Activated CD4-positive, alpha-beta T cell treated with anti-CD3 and anti-CD28 coated beads, Interleukin-2, amount 10 ng/mL, durations not matched to agents 7 days and 5 days (primary cell): ENCODE measurements at places on chromosomes 3 and 15.

GRCh38 chr15:42182961-42183360 is 25.1 kb downstream of the VPS39 start:
- H3K27me3 ChIP-seq, result no peaks in the 10 kb centered on the region
- DNase-seq, result no peak
- no peak overlapping the region for H3K4me3 ChIP-seq
- H3K36me3 ChIP-seq, result peaks cover 51% of the 10 kb centered on the region
- no peak overlapping the region for H3K27ac ChIP-seq

DNA sequence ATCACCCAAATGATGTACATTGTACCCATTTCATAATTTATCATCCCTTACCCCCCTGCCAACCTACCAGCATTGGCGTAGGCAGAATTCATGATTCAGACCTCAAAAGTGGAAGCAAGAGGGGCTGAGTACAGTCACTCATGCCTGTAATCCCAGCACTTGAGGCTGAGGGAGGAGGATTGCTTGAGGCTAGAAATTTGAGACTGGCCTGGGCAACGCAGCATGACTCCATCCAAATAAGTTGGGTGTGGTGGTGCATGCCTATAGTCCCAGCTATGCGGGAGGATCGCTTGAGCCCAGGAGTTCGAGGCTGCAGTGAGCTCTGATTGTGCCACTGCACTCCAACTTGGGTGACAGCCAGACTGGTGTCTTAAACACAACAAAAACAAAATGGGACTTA is 10.4 kb downstream of the TTC14 start:
- no peaks in the 10 kb centered on the region for H3K27me3 ChIP-seq
- H3K4me3 ChIP-seq, result no peak overlapping the region
- H3K36me3 ChIP-seq, result peaks cover 49% of the 10 kb centered on the region

GRCh38 chr3:161430307-161430706 is 59.0 kb upstream of the SPTSSB start:
- peaks cover 5% of the 10 kb centered on the region for H3K4me1 ChIP-seq
- no peak overlapping the region for H3K27ac ChIP-seq
- no peak for DNase-seq
- no peak overlapping the region for H3K4me3 ChIP-seq
- H3K27me3 ChIP-seq, result peaks cover 17% of the 10 kb centered on the region

- no peak for DNase-seq
- peaks cover 50% of the 10 kb centered on the region for H3K4me1 ChIP-seq
- peak overlapping the region; percentile 66 for H3K4me3 ChIP-seq
Measured at GRCh38 chr3:9795207-9795606, 2.3 kb downstream of the ARPC4 start.

DNA sequence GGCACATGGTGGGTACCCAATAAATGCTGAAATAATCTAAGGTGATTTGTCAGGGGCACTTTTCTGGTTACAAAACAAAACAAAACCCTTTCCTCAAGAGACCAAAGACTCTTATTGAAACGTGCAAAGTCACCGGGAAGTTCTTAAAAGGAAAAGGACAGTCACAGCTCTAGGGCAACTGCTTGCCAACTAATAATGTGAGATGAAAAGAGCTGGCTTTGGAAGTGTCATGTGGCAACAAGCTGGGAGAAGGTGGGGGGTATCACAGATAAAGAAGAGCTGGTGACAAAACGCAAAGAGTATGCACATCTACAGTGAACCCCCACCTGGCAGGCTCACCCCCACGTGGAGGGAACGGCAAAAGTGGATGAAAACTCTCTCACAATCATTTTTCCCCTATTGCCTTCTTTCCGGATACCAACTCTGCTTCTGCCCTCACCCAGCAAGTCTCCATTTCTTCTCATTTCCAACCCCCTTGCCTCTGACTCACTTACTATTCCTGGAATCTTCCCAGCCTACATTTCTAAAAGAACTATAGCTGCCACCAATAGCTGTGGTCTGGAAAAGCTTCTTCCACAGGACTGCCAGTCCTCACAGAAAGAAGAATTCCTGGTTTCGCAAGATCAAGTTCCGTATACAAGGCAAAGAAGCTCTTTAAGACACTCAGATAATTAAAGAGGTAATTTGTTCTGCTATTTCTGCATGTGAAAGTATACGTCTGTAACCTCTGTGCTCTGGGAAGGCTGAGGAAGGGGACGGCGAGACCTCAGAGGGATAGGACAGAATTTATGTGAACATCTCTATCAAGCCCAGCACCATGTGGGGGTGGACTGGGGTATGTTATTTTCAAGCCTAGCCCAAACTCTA is 21.8 kb upstream of the ANPEP start:
- H3K4me1 ChIP-seq, result peaks cover 12% of the 10 kb centered on the region
- no peak overlapping the region for H3K4me3 ChIP-seq
- peaks cover 23% of the 10 kb centered on the region for H3K36me3 ChIP-seq
- H3K27me3 ChIP-seq, result no peaks in the 10 kb centered on the region

GRCh38 chr3:48402281-48402732 is 27.6 kb downstream of the PLXNB1 start:
- no peaks in the 10 kb centered on the region for H3K27me3 ChIP-seq
- no peak overlapping the region for H3K4me3 ChIP-seq
- peak; percentile 3 for DNase-seq

DNA sequence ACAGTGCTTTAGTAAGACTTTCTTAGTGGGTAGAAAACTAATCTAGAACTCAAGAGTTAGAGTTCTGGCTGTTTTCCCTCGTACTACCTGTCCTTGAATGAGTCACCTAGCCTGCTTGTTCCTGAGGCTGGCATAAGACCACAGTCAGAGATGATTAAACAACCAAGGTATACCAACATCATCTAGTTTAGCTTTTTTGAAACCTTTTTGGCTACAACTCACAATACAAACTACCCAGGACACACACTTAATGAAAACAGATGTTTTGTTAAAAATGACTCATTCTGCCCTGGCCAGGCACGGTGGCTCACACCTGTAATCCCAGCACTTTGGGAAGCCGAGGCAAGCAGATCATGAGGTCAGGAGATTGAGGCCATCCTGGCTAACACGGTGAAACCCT is 4.6 kb downstream of the MCCC1 start:
- H3K36me3 ChIP-seq, result peaks cover 27% of the 10 kb centered on the region
- DNase-seq, result no peak
- peaks cover 26% of the 10 kb centered on the region for H3K4me1 ChIP-seq
- H3K27me3 ChIP-seq, result no peaks in the 10 kb centered on the region
- no peak overlapping the region for H3K27ac ChIP-seq

DNA sequence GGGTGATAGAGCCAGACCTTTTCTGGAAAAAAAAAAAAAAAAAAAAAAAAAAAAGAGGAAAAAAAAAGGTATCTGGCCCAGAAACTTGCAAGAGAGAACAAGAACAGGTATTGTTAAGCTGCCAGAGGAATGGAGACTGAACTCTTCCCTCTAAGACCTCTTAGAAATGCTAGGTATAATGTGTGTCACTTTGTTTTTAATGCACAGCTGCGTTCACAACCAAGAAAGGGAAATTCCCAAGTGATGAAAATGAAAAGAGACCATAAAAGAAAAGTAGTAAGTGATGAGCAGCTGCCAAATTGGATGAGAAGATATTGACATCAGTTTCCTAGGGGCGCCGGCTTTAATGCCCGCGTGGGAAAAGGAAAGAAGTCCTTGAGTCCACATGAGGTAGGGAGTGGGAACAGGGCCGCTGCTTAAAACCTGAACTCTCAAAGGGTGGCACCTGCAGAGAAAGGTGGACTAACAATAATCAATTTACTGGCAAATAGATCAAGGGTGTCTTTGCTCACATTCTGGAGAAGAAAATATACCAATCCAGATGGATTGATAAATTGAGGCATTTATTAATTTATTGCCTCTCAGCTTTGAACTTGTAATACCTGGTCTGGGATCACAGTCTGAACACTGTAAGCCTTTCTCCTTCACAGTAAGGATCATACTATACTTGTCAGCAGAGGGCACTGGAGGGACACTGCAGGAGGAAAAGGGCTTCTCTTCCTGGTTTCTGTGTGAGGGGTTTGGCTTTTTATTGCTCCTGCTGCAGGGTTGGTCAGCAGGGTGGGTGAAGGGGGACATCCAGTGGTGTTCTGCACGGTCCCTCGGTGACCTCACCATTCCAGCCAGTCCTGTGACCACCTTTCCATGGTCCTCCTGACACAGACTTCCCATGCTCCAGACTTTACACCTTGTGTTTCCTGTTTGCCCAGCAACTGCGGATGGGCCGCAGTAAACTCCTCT is 131.6 kb downstream of the AQP9 start:
- H3K4me3 ChIP-seq, result no peak overlapping the region
- peaks cover 5% of the 10 kb centered on the region for H3K36me3 ChIP-seq
- DNase-seq, result peak; percentile 63
- H3K4me1 ChIP-seq, result peaks cover 10% of the 10 kb centered on the region

DNA sequence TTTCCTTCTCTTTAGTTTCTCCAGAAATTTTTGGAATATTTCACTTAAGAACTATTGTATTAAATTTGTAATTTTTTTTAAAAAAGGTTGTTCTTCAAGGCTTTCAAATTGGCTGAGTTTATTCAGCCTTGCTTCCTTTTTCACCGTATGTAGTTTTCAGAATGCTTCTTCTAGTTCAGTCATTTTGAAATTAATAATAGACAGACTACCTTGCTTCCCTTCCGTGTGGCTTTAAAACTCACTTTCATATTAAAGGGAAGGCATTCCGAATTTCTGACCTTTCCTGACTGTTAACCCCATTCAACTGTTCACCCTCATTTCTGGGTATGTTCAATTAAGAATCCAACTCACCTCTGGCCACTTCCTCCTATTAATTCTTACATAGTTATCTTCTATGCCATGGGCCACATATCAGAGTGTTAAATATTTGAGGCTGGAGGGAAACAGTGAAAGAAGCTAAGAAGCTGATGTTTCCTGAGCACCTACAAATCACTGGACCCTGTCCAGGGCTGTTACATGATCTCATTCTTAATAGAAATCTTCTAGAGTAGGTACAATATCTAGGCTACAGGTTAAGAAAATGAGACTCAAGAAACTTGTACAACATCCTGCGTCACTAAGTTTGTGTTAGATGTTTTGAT is 237.5 kb downstream of the P3H2 start:
- H3K4me3 ChIP-seq, result no peak overlapping the region
- H3K27ac ChIP-seq, result no peak overlapping the region
- no peaks in the 10 kb centered on the region for H3K36me3 ChIP-seq
- no peaks in the 10 kb centered on the region for H3K4me1 ChIP-seq
- no peak for DNase-seq

GRCh38 chr3:106093616-106094015 is 224.8 kb upstream of the CBLB start:
- H3K4me3 ChIP-seq, result no peak overlapping the region
- no peak overlapping the region for H3K27ac ChIP-seq
- H3K36me3 ChIP-seq, result peaks cover under 1% of the 10 kb centered on the region

GRCh38 chr3:175397372-175397771 is 538.2 kb downstream of the NAALADL2 start:
- no peaks in the 10 kb centered on the region for H3K27me3 ChIP-seq
- H3K4me1 ChIP-seq, result no peaks in the 10 kb centered on the region
- DNase-seq, result no peak
- no peak overlapping the region for H3K27ac ChIP-seq
- no peaks in the 10 kb centered on the region for H3K36me3 ChIP-seq

DNA sequence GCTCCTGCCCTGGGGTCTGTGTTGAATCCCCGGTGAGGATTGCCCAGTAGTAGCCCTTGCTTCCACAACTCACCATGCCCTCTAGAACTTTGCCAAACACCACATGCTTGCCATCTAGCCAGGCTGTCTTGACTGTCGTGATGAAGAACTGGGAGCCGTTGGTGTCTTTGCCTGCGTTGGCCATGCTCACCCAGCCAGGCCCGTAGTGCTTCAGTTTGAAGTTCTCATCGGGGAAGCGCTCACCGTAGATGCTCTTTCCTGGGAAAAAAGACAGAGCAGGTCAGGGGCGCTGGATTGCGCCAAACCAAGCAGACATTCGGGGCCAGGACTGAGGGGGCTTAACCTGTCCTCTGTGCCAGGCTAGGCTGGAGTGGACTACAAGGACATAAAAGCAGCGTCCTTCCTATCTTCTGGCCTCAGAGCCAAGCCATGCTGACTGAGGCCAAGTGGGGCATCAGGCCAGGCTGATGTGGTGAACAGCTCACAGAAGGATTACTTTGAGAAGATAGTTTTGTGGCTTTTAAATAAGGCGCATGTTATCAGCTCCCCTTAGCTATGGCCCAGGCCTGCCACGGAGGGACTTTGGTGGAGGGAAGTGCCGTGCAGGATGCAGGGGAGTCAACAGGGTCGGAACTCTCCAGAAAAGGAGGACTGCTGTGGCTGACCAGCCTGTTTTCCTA is 5.3 kb downstream of the SNX22 start:
- H3K4me1 ChIP-seq, result peaks cover 34% of the 10 kb centered on the region
- no peak for DNase-seq
- peaks cover 3% of the 10 kb centered on the region for H3K27me3 ChIP-seq
- H3K36me3 ChIP-seq, result peaks cover 40% of the 10 kb centered on the region
- no peak overlapping the region for H3K4me3 ChIP-seq

- no peak overlapping the region for H3K4me3 ChIP-seq
- no peaks in the 10 kb centered on the region for H3K4me1 ChIP-seq
- no peaks in the 10 kb centered on the region for H3K27me3 ChIP-seq
- H3K27ac ChIP-seq, result no peak overlapping the region
Measured at GRCh38 chr3:30847592-30847991, 46.9 kb downstream of the GADL1 start.

DNA sequence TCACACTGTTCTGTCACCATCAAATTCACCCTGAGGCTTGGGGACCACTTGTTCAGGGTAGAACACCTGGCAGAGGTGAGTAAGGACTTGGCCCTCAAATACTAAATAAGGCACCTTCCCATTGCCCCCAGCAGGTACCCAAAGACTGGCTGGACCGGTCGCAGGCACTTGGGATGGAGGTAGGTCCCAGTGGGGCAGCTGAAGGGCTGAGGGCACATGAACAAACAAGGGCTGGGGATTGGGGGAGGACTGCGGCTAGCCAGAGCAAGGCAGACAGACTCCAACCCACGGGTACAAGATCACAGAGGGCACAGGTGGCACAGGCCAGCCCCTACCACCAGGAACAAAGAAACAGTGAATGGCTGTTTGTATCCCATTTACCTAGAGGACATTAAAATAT is 1.9 kb downstream of the MRPS25 start:
- H3K4me1 ChIP-seq, result peaks cover 25% of the 10 kb centered on the region
- no peaks in the 10 kb centered on the region for H3K27me3 ChIP-seq
- no peak overlapping the region for H3K27ac ChIP-seq
- peaks cover 26% of the 10 kb centered on the region for H3K36me3 ChIP-seq
- peak overlapping the region; percentile 93 for H3K4me3 ChIP-seq

DNA sequence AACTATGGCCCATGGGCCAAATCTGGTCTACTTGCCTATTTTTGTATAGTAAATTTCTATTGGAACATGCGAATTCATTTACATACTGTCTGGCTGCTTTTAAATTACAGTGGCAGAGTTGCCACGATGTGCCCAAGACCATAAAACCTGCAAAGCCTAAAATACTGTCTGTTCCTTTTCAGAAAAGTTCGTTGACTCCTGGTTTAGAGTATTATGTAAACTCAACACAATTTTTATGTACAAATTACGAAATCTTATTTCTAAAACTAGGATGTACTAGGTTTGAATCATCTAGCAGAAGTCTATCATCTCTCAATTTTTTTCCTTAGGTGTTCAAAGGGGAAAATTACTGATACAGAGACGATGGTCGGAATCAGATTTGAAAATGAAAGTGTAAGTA is 26.9 kb downstream of the SENP2 start:
- no peak overlapping the region for H3K4me3 ChIP-seq
- no peaks in the 10 kb centered on the region for H3K27me3 ChIP-seq
- H3K4me1 ChIP-seq, result peaks cover 13% of the 10 kb centered on the region
- peaks cover 37% of the 10 kb centered on the region for H3K36me3 ChIP-seq
- H3K27ac ChIP-seq, result peak overlapping the region; percentile 74
